T-helper 22 cell (primary cell): ENCODE measurements at places on chromosomes 5 and 9.
A peak's percentile ranks its signal among the peaks of the same experiment; 100 is the strongest.

DNA sequence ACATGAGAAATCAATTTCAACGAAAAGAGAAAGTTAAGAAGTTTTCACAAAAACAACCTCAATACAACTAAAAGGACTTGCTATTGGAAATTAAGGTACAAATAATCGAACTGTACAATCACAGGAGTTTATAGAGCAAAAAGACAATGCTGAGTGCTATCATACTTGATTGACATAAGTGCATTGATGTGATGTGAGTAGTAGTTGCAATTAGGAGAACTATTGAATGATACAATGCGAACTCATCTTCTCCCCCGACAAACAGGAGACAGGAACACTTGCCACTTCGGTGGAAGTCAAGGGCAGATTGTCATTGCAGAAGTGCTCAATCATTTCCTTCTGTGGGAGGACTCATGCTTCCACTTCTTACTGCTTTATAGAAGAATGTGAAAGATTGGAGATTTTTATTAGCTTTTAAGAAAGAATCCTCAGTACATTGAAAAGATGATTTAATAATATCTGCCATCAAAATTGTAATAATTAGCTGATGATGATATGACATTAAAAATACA is 276.6 kb upstream of the MPDZ start:
- DNase-seq: no peak

GRCh38 chr5:67289763-67290521 is 93.3 kb upstream of the CD180 start:
- DNase-seq: no peak

DNA sequence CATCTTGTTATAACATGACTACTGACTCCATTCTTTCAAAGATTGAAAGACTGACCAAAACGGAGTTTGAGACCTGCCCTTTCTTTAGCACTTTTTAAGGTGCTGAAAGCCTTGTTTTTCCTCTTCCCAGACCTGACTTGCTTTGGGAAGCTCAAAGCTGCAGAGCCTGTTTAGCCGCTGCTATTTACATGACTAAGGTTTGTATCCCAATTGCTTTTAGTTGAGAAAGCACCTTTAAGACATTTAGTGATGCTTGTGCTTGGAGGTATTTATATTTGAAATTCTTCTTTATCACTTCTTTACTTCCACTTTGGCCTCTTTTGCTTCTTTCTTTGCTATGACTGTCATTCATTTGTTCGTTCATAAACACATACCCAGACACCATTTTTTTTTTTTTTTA is 182.6 kb upstream of the ELL2 start:
- no peak for DNase-seq

- no peak for DNase-seq
Measured at GRCh38 chr9:80146466-80146865, 574.7 kb downstream of the TLE4 start.

DNA sequence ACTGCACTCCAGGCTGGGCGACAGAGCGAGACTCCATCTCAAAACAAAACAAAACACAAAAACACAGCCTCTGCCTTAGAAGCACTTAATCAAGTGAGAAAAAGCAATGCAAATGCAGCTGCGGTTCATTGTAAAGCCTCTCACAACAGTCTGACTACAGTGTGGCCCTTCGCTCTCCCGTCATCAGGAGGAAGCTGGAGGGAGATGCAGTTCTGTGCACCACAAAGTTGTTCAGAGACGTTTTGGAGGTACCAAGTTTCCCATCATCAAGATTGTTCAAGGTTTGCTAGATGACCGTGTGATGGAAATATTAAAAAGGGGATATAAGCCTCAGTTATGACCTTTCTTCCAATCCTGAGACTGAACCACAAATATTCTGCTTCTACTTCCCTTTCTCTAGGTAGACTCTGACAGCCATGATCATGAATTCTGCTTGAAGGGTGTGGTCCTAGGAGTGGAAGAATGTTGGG is 40.9 kb downstream of the SEC61B start:
- DNase-seq: no peak

DNA sequence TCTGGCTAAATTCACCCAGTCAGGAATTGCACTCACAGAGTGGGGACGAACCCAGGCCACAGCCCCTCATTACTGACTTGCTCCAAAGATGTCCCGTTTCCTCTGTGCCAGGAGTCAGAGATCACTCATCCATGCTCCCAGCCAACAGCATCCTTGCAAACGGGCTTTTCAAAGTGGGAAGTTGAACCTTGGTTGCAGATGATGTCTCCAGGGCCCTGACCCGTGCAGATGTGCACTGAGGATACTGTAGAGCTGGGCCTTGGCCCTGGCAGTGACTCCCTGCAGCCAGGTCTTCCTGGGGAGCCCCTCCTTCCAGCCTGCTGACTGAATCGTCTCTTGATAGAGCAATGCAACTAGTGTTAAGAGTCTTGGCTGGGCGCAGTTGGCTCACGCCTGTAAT is 22.3 kb downstream of the TCF7 start:
- no peak for DNase-seq

- no peak for DNase-seq
Measured at GRCh38 chr9:84556556-84556955, 113.0 kb upstream of the NTRK2 start.

- DNase-seq: no peak
Measured at GRCh38 chr5:165757791-165758190, 2252.4 kb downstream of the MAT2B start.

- no peak for DNase-seq
Measured at GRCh38 chr9:129569502-129570449, 51.1 kb downstream of the C9orf50 start.

GRCh38 chr5:33148076-33148513 is 292.7 kb upstream of the TARS1 start:
- DNase-seq: no peak

DNA sequence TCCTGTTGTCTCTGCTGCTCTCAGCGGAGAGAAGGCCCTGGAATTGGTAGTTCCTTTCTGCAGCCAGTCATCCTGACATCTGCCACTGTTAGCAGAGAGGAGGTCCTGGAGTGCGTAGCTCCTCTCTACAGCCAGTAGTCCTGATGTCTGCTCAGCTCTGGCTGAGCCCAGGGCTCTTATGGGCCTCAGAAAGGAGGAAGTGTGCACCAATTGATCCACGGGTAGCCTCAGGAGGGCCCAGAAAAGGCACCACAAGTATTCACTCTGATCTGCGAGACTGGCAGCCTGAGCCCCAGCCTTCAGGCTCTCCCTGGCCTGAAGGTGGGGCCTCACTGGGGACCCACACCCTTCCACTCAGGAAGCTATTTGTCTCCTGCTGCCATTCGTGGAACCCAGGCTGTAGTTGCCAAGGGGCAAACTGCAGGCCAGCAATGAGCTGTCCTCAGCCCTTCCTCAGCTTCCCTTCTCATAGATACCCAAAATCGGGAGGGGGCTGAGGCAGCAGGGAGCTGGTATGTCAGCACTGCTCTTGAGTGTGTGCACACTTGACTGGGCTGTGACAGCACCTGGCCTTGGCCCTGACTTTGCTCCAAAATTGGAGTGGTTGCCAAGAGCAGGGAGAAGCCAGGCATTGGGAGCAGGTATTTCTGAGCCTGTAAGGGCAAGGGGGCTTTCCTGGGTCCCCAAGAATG is 1049.5 kb upstream of the ACO1 start:
- no peak for DNase-seq

GRCh38 chr9:117545846-117546245 is 131.0 kb upstream of the ASTN2 start:
- DNase-seq: no peak

DNA sequence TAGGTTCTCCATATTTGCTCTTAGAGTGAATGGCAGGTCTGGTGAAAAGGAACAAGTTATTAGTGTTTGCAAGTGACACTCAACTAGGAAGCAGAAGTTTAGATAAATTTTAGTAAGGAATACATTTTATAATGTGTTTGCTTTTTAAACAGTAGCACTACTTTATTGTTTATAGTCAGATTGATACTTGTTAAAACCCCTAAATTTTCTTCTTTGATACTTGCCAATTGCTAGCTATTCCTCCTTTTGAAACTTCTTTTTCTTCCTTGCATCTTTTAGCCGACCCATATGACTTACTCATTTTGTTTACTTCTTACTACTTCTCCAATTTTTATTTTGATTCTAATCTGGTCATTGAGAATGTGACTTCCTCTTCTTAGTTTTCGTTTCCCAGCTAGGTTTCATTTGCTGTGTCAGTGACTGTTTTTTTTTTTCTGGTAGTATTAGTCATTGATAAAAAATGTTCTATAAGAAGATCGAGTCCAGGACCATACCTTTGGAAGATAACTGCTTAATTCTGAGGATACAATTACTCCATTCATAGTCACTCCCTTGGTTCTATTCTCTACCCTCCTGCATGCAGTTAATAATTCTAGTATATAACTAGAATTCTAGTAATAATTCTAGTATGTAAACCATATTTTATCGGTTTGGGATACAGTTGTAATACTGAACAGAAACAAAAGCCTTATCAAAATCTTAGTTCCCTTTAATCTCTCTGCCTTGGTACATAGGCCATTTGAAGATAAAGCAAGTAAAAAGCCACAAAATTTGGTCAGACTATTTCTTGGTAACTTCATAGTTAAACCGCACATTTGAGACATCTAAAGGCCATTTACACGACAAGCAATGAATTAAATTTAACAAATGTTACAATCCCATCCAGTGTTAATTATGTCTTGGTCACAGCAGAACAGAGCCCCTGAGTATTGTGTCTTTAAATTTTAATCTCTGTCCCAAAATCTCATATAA is 2.8 kb upstream of the RICTOR start:
- DNase-seq: no peak

DNA sequence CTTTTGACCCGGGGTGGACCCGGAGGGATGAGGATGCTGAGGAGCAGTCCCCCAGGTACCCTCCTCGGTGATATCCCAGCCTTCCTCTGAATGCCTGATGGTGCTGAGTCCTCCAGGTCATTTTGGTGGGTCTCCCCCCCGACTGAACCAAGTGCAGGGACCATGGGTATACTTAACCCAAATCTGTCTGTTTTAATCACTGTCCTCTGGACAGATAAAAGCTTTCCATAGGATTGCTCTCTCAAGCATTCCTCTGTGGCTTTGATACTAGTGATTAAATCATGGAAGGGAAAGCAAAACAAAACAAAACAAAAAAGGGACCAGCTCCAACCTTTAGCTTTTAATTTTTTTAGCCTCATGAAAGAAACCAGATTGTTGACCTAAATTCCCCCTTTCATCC is 26.0 kb downstream of the PAPPA start:
- DNase-seq: no peak

GRCh38 chr5:106195679-106196474 is 1474.9 kb downstream of the EFNA5 start:
- no peak for DNase-seq

- DNase-seq: no peak
Measured at GRCh38 chr5:139275956-139276355, 17.6 kb upstream of the MATR3 start.

DNA sequence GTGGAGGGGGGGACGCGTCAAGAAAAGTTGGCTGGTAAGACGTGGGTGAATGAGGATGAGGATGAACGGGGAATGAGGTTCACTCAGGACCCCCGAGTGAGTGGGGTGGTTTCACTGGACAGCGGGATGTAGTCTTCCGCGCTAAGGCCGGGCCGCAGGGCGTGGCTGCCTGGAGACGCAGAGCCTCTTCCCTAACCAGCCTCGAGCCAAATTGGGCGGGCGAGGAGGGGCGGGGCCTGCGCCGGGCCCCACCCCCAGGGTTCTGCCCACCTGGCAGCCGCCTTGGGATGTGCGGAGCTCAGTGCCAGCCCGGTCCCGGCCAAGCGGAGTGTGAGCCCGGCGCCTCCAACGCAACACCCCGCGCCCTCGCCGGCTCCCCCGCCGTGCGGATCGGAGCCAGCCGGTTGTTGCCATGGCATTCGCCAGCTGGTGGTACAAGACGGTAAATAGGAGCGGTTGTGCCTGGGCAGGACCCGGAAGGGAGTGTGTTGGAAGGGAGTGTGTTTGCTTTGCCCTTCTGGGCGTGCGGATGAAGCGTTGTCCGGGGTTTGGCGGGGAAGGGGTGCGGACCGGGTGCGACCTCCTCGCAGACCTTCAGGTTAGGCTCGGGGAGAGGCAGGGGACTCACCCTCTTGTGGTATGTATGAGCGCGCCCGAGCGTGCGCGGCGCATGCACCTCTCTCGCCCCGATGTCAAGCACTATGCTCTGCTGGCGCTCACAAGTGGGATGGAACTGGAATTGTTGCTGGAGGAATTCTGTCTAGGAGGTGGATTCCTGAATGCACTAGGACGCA is 746 bp downstream of the CAST start:
- DNase-seq: peak; percentile 77

DNA sequence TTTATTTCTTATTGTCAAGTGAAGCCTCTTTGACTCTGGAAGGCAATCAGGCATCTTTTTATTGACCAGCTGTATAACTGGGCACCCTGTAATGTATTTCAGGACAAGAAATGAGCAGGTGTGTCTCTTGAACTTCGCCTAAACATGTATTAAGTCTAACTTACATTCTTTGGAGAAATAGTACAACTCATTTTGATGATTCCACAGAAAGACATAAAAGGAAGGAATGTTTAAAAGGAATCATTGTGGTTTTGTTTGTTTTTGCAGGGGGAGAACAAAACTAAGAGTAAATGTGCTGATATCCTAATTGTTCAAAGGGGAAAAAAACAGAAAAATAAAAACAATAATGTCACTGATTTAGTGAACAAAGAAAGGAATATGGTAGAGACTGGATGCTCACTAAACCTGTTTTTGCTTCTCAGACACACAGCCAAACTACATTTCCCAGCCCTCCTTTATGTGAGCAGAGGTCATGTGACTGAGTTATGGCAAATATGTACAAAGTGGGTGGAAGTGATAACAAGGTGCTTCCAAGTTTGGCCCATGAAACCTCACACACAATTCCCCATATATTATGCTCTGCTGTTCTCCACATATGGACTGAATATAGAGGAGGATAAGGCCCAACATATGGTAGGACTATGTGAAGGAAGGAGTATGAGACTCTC is 150.6 kb upstream of the ACOT12 start:
- DNase-seq: no peak

- no peak for DNase-seq
Measured at GRCh38 chr9:79465156-79465555, 106.6 kb upstream of the TLE4 start.

GRCh38 chr5:52043543-52043942 is 660.3 kb downstream of the ISL1 start:
- no peak for DNase-seq

DNA sequence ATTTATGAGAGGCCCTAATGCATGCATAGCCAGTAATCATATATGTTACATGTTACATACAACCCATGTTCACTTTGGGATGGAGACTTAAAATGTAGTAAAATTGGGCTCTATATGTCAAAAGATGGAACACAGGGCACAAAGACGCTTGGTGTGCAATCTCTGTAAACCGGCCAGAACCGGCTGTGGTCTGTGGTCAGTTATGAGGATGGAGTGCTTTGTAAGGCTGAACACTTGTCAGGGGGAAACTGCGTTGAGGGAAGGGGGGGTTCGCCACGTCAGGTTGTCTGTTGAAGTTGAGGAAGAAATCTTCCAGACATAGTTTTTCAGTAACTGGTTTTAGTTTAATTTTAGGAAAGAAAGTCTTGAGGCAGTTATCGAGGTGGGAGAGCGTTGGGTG is 2.7 kb upstream of the CKMT2 start:
- no peak for DNase-seq

GRCh38 chr5:123874600-123875201 is 362.7 kb downstream of the CSNK1G3 start:
- no peak for DNase-seq

GRCh38 chr5:169655353-169655752 is 18.3 kb downstream of the DOCK2 start:
- no peak for DNase-seq
